ENCODE measurements at places on chromosomes 2 and 18.

GRCh38 chr2:106168657-106169056 lies 25.4 kb downstream of the UXS1 start:
- DNase-seq: no peak

- DNase-seq: no peak
Measured at GRCh38 chr2:43648994-43649701, 12.1 kb downstream of the PLEKHH2 start.

DNA sequence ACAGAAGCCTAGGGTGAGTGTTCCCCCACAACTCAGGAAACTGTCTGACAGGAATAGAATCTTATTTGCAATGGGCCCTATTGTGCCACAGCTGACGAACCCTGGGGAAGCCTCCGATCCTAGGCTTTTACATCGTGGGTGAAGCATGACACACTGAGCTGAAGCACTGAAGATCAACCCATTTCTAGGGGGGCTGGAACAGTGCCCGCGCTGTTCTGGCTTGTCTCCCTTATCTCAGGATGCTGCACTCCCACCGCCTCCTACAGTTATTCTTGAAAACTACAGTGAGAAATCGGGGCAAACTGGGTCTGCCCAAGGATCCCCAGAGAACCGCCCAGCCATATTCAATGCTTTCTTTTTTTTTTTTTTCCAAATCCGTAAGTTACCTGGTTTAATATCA lies 41.1 kb downstream of the NETO1 start:
- DNase-seq: no peak

DNA sequence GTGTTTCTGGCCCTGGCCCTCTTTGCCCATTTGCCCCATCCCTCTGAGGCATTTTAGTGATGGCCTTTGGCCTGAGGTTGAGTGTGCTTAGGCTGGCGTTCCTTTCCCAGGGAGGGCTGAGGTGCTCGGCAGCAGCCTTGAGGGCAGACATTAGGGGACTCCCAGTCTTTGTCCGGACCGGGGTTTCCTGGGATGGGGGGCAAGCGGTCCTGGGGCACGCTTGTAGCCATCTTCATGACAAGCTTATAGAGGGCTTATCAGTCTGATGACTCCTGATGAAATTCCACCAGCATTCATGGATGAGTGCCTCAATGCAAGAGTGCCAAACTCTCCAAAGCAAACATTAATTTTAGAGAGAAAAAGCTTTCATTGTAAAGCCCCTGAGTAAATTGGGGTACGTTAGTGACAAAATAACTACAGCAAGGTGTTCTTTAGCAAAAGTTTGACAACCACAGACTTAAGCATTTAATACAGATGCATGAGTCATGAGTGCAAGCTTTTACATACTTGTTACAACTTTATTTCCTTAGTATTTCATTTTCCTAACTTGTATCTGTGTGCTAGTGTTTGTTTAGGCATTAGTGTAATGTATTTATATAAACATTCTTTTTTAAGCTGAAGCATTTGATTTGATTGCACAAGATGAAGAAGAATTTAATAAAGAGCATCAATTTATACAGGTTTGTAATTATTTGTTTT lies 45.6 kb downstream of the CEP192 start:
- no peak for DNase-seq

- no peak for DNase-seq
Measured at GRCh38 chr18:54673936-54674335, 82.9 kb downstream of the DYNAP start.

DNA sequence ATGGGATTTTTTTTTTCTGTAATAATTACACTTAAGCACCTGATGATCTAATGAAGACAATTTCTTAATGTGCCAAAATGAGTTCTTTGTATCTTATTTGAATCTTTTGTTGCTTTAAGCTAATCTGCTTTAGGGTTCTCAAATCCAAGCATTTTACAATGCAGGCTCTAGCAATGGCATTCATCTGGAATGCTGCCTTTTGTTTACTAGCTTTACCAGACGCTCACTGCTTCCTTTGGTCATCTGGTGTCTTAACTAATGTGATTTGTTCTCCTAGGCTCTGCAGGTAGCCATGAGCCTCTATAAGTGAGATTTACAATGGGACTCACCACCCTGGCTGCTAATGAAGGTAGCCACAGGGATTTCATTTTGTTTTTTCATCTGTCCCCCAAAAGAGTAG lies 100.3 kb downstream of the GREB1L start:
- no peak for DNase-seq

GRCh38 chr18:76709659-76710645 lies 112.4 kb upstream of the ZNF236 start:
- DNase-seq: peak; percentile 69

GRCh38 chr18:49052891-49053644 lies 102.3 kb upstream of the SMAD7 start:
- no peak for DNase-seq

GRCh38 chr2:67289271-67289670 lies 107.9 kb upstream of the ETAA1 start:
- no peak for DNase-seq

DNA sequence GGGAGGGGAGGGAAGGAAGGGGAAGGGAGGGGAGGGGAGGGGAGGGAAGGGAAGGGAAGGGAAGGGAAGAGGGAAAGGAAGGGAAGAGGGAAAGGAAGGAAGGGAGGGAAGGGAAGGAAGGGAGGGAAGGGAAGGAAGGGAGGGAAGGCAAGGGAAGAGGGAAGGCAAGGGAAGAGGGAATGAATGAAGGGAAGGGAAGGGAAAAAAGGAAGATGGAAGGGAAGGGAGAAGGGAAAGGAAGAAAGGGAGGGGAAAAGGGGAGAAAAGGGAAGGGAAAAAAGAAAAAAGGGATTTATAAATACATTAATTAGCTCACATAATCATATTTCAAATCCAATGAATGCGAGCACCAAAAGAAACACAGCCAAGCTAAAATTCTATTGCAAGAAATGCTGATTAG lies 202.9 kb upstream of the LRRTM4 start:
- DNase-seq: no peak

DNA sequence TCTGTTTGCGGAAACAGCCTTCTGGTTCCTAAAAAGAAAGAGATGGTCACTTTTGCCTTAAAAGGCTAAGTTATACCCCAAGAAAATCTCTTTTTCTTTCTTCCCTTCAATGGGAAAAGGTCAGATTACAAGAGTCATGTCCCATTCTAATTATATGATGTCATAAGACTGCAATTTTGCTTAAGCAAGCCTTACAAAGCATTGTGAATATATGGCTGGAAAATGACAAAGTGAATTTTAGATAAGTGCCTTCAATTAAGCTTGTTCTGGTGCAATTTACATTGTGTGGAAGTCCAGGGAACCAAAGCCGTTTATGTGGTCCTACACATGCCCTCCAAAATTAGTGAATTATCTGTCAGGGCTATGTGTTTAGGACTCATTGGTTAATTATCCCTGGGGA lies 7.6 kb upstream of the BMP10 start:
- no peak for DNase-seq

DNA sequence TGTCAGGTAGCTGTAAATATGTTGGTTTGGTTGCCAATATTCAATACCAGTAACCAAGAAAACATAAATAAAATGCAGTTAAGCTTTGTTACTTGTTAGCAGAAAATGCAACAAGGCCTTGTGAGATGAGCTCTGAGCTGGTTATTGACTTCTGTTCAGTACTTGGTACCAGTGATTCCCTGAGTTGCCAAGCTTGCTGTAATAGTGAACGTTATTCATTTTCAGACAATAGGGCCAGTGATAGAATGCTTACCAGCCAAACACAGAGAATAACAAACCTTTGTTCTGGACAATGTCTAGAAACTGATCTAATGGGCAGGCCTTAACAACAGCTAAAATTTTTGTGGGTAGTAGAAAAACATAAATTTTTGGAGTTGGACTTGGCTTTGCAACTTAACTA lies 29.5 kb downstream of the RASGRP3 start:
- no peak for DNase-seq

DNA sequence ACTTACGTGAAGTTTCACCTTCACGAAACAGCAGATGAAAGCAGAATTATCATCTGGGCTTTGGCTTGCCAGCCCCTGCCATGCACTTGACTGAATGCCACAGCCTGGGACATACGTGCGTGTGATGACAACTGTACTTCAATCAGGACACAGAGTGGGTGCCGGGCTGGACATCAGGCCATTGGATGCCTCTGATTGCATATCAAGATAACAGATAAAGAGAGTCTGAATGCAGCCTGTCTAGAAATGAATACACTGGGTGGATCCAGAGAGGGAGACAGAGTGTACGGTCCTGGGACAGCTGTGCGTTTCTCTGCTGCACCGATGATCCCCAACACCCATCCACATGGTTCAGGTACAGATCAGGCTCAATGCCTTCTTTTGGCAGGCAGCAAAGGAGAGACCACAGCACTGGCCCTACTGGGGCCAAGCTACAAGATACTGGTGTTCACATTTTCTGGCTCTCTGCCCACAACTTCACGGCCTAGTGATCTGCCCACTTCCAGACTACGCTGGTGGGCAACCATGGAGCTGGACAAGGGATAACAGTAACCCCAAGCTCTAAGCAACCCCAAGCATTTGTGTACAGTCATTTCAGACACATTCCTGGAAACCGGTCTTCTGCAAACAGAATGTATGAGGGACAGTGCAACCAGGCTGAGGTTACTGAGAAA lies 35.6 kb downstream of the FBLN7 start:
- DNase-seq: no peak

DNA sequence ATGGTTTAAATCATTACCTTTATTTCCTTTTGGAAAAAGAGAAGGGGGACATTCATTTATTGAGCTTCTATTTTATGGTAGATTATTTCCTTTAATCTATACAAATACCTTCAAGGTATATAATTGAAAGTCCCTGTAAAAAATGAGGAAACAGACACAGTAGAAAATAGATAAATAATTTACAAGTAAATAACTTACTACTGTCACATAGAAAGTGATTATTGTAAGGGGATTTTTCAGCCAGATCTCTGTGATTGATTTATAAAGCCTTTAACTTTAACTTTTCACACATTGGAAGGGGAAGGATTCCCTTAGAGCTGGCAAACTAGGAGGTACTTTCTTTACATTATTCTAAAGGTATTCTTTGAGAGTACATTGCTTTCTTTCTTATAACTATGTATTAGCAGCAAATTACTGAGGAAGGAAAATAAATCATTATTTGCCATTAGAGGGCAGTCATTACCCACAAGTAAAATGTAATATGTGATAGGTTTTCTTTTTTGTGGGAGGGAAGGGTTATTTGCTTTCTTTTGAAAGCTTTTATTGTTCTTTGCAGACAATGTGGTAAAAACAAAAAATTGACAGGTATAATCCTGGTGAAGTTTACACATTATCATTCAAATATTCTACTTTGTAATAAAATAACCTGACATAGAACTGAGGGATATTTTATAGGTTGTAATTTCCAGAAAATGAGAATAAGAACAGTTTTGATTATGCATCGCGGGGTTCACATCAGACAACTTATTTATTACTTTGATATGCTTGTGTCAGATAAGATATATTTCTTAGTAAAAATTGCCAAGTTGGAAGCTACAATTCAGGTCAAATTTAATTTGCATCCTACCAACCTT lies 24.8 kb upstream of the RPE start:
- no peak for DNase-seq

DNA sequence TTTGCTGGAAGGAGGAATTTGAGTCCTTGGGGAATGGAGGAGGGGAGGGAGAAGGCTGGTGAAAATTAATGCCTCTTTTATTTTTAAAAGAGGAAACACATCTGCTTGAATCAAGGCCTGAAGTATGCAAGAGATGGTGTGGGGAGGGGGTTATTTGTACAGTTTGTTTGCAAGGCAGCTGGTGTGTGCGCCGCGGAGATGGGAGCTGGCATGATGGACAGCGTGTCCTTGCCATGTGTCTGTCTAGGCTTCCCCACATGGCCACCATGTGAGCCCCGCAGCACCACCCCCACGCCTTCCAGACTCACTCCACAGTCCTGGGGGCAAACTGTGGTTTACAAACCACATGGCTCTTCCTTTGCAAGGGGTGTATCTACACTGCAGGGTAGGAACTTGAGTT lies 154.8 kb upstream of the APCDD1 start:
- no peak for DNase-seq

DNA sequence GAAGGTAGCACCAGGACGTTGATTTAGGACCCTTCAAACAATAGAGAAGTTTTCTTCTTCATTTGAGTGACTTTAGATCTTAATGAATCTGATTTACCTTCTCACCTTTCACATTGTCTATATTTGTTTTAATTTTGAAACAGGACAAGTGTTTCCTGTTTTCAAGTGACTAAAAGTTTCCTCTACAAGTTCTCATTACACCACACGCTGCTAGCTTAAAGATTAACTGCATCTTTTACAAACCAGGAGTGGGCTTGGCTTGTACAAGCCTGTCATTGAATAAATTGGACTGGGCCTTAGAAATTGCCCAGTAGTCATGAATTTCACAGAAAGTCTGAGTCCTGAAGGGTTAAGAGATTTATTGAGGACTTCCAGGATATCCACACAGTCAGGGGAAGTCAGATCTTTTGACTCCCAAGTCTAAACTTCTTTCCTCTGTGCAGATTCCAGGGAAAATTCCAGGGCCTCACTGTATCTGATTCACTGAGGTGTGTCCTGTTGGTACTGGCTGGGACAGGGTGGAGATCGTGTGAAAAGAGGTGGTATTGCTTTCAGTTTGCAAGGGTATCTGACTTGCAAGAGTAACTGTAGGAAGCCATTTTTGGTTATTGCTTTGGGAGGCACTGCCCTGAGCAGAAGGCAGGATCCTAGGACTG lies 3.4 kb downstream of the SGPP2 start:
- no peak for DNase-seq

DNA sequence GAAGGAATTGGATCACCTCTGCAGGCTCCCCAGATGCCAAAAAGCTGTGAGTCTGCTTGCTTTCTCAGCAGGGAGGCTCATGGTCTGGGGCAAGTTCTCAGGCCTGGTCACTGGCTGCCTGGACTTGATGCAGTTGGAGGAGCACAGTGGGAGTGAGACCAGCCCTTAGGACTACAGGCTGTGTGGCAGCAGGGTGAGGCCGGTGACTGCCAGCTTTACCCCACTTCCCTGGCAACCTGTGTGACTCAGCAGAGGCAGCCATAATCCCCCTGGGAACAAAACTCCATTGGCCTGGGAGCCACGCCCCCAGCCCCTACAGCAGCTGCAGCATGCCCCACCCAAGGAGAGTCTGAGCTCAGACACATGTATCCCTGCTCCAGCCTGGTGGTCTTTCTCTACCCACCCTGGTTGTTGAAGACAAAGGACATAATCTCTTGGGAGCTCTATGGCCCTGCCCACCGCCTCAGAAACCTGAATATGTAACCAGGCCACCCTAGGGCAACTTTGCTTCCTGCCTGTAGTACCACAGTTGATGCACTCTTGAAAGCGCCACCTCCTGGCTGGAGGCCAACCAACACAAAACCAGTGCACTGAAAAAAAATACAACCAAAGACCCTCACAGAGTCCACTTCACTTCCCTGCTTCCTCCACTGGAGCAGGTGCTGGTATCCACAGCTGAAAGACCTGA lies 106.8 kb upstream of the SPATS2L start:
- DNase-seq: no peak

- DNase-seq: peak; percentile 33
Measured at GRCh38 chr18:31610286-31611205, 18.9 kb downstream of the TTR start.

GRCh38 chr2:460861-461260 lies 173.0 kb upstream of the ALKAL2 start:
- DNase-seq: no peak

- DNase-seq: no peak
Measured at GRCh38 chr2:241030883-241031282, 32.5 kb downstream of the SNED1 start.
